KG1 (cell line): ENCODE measurements at places on chromosomes 5 and 9.

GRCh38 chr9:89512382-89512781 is 14.5 kb upstream of the SEMA4D start:
- DNase-seq = no peak

DNA sequence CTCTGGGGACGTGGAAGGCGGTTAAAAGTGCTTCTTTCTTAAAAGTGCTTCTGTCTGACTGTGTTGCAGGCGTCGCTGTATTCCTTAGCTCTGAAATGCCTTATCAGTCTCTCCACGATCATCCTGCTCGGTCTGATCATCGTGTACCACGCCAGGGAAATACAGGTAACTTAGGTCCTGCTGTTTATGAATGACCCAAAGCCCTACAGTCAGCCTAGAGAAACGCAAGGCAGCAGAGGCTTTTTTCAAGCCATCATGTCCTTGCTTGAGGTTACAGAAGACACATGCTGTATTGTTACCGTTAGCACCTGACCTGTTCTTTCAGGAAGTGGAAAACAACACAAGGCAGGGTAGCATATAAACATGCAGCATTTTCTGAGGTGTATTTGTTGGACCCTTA is 2.0 kb downstream of the KCNN2 start:
- no peak for DNase-seq

DNA sequence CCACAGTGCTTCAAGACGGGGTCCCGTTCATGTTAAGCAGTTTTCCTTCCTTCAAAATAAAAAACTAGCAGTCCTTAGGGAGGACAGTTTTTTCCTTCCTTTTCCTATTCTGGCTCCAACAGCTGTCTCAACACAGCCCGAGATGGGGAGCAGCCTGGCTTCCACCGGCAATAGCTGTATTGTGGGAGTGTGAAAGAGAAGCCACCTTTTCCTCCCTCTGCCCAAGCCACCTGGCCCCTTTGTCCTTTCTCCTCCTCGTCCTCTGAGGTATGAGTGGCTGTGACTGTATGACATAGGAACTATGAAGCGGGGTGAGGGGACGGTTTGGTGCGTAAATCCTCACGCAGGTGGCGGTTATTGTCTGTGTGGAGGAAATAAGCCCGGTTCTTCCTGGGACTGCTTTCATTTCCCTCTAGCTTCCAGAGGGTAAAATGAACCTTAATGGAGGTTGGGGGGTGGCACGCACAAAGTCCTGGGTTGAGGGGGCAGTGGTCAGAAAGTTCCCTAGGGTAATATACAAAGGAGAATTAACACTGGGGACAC is 292.0 kb upstream of the DMRT1 start:
- no peak for DNase-seq

GRCh38 chr9:123422635-123423310 is 66.8 kb downstream of the CRB2 start:
- no peak for DNase-seq

GRCh38 chr5:18761801-18762200 is 1127.5 kb downstream of the TAF11L14 start:
- DNase-seq = no peak

DNA sequence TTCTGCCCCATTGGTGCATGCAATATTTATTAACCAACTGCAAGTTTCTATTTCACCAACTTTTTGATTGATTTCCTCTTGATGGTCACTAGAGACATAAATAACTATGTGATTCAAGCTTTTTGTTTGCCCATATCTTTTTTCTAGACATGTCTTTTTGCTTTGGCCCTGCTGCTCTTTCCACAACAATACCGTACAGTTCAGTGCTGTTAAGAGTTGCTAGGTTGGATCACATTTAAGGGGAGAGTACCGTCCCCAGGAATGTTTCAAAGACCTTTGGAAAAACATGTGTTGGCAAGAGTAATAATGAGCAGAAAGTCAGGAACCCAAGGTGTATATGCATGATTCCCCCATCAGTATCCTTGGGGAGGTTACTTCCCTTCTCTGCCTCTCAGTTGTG is 268.8 kb upstream of the RFX3 start:
- DNase-seq = no peak

DNA sequence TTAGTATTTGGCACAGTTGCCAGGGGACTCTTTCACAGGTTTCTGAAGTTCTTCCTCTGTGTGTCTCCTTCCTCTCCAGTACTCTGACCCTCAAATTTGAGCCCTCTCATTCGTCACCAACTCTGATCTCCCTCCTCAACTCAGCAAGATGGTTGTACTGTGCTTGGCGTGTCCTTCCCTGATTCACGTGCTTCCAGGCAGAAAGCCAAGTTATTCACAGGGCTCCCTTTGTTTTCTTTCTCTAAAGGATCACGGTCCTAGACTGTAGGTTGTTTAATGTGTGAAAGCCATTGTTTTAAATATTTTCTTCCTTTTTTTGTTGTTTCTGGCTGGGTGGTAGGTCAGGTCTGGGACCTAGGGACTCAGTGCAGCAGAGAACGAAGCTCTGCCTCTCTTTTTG is 142.9 kb downstream of the DMAC1 start:
- DNase-seq = no peak
